Renal pelvis (tissue), 12 donors: ENCODE measurements at places on chromosomes 13 and 19. TPM values are rescaled to one million over a fixed set of nuclear protein-coding genes. Genes with fewer than 3 reads are reported as not detected.

The ELSPBP1 gene
- 0.37 TPM for polyA plus RNA-seq

The ZNF583 gene
- polyA plus RNA-seq: 9.6 TPM

The PRX gene
- polyA plus RNA-seq: 14.2 TPM

The SLC25A23 gene
- 84.1 TPM for polyA plus RNA-seq

The ARHGEF18 gene
- 34.3 TPM for polyA plus RNA-seq

The MATK gene
- polyA plus RNA-seq: 2.0 TPM

The RNF225 gene
- polyA plus RNA-seq: not detected

The CALR3 gene
- polyA plus RNA-seq: not detected

The LYPD5 gene
- polyA plus RNA-seq: 0.55 TPM

The PCP2 gene
- polyA plus RNA-seq: 1.0 TPM

The ZNF136 gene
- polyA plus RNA-seq: 19.5 TPM

The TEX26 gene
- 1.5 TPM for polyA plus RNA-seq

The KIRREL2 gene
- polyA plus RNA-seq: 12.3 TPM

The SOHLH2 gene
- polyA plus RNA-seq: 2.3 TPM

The ADAMTSL5 gene
- polyA plus RNA-seq: 0.47 TPM

The NAPSA gene
- 15.0 TPM for polyA plus RNA-seq

The AZU1 gene
- 2.2 TPM for polyA plus RNA-seq

The GNA15 gene
- polyA plus RNA-seq: 0.99 TPM

The AMER2 gene
- polyA plus RNA-seq: 0.31 TPM

The KCNJ14 gene
- 1.0 TPM for polyA plus RNA-seq

The OR7A5 gene
- polyA plus RNA-seq: not detected
